Glutamatergic neuron (in vitro differentiated cells): ENCODE measurements at places on chromosomes 1 and 21. TPM values are rescaled to one million over a fixed set of nuclear protein-coding genes. Genes with fewer than 3 reads are reported as not detected.
A peak's percentile ranks its signal among the peaks of the same experiment; 100 is the strongest.

DNA sequence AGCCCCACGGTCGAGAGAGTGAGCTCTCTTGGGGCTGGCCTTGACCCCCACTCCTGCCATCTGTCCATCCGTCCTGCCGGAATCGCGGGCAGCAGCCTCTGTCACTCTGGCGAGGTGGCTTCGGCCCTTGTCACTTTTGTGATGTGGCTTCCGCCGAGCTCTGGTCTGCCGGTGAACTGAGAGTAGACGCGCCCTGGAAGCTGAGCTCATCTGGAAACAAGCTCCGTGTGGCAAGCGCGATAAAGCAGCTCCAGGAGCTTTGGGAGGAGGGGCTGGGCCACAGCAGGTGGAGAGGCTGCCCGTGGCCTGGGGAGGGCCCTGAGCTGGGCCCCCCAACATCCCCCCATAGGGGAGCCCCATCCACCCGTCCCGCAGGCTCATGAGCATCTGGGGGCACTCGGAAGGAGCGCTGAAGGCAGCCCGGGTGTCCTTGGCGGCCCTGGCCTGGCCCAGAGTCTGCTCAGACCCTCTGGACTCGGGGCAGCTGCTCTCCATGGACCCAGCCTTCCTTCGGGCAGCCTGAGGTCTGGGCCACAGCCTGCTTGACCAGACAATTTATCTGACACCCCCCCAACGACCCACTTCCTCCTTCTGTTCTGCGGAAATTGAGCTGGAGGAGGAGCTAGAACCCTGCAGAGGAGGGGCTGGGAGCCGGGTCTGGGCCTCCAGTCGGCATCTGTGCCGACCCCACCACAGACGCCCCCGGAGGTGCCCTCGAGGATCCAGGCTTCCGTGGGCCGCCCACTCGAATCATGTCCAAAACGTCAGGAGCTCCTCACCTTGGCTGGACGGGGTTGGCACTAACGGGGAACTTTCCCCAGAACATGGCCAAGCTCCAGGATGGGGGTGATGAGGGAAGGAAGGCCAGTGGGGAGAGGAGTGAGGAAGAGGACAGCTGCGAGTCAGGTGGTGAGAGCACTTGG lies 59.1 kb downstream of the SLC19A1 start:
- no peak for DNase-seq
- H3K4me3 ChIP-seq = no peak overlapping the region
- peaks cover 6% of the 10 kb centered on the region for H3K36me3 ChIP-seq
- H3K27me3 ChIP-seq = peaks cover 14% of the 10 kb centered on the region

The JAK1 gene
- total RNA-seq = 16.9 TPM

- peaks cover under 1% of the 10 kb centered on the region for H3K4me1 ChIP-seq
- no peaks in the 10 kb centered on the region for H3K27me3 ChIP-seq
- H3K27ac ChIP-seq = no peak overlapping the region
Measured at GRCh38 chr1:69252696-69253095, 315.0 kb upstream of the LRRC7 start.

The HAO2 gene
- total RNA-seq = not detected

DNA sequence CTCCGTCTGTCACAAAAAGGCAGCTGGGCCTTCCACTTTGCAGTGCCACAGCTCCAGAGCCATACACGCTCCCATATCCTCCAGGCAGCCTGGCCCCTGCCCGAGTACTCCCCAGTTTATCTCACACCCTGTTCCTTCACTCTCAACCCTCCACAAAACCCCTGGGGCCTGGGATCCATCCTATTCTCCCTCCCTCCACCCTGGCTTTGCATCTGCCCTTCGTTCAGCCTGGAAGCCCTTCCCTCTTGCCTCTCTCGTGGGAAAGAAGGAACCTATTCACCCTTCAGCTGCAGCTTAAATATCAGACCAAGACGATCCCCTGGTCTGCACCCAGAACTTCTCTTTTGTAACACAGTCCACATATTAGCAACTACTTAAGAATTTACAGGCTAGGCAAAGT lies 56.7 kb downstream of the CAMK2N1 start:
- no peak for DNase-seq
- H3K36me3 ChIP-seq = peaks cover 8% of the 10 kb centered on the region
- peak overlapping the region; percentile 29 for H3K27ac ChIP-seq
- H3K4me1 ChIP-seq = peaks cover 18% of the 10 kb centered on the region
- H3K27me3 ChIP-seq = peaks cover 10% of the 10 kb centered on the region
- peak overlapping the region; percentile 52 for H3K4me3 ChIP-seq

DNA sequence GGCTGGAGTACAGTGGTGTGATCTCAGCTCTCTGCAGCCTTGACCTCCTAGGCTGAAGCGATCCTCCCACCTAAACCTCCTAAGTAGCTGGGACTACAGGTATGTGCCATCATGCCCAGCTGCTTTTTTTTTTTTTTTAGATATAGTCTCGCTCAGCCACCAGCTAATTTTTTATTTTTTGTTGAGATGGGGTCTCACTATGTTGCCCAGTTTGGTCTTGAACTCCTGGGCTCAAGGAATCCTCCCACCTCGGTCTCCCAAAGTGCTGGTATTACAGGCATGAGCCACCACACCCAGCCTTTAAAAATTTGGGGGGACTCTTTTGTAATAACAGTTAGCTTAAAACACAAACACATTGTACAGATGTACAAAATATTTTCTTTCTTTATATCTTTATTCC lies 1.7 kb upstream of the SNX27 start:
- DNase-seq = no peak
- H3K27ac ChIP-seq = no peak overlapping the region
- peaks cover 11% of the 10 kb centered on the region for H3K27me3 ChIP-seq
- no peaks in the 10 kb centered on the region for H3K36me3 ChIP-seq

DNA sequence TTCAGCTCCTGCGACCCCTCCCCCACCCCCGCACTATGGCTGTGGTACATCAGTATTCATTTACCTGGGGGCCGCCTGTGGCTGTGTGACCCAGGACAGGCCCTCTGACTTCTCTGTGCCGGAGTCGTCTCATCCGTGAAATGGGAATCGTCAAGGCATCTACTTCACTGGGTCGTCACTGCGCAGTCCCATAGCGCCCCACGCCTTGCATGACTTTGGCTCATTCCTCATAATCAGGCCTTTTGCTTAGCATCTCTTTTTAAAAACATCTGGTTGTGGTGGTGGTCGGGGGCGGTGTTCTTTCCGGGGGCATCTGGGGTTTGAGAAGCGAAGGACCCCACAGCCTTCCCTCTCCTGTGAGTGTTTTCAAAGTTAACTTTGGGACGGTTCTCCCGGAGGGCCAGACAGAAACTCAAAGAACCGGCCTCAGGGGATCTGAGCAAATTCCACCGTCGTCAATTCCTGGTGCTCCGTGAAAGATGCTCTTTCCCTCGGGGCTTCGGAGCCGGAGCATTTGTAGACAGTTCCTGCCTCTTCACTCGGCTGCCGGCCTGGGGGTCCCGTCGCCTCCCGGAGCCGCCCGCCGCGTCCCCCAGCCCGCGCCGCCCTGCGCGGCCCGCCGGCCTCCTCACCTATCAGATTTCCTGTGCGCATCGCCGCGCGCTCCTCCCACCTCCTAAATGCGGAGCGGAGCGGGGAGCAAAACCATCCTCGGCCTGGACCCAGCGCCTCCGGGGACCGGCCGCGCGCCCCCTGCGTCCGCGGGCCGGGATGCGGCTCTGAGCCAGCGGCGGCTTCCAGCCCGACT lies at the start of gene B3GALT5:
Gene B3GALT5 (plus strand): TSS at position 708 of the 808 bp plus-strand sequence. CDS start 47,620 bp downstream, outside the sequence.
- no peaks in the 10 kb centered on the region for H3K36me3 ChIP-seq
- no peak within 1 kb of the TSS for H3K27ac ChIP-seq
- peak; percentile 71 for DNase-seq
- H3K4me1 ChIP-seq = peaks cover 3% of the 10 kb centered on the region
- H3K4me3 ChIP-seq = peak within 1 kb of the TSS; percentile 88

The LCE1C gene
- total RNA-seq = not detected

DNA sequence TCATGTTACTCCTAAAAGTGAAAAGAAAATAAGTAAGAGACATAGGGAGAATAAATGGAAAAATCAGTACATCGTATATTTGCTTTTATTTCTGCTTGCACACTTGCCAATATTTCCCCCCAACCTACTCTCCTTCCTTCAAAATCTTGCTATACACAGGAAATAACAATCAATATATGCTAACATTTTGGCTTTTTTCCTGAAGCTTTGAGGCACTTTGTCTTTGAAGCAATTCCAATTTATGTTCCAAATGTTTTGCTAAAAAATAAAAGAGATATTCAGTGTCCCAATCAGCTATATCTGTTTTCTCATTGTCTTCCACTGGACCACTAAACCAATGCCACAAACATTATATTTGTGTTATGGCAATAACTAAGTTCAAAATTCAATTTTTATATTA lies 184.0 kb upstream of the NEGR1 start:
- H3K4me1 ChIP-seq = no peaks in the 10 kb centered on the region
- H3K4me3 ChIP-seq = no peak overlapping the region
- no peaks in the 10 kb centered on the region for H3K36me3 ChIP-seq
- H3K27me3 ChIP-seq = peaks cover under 1% of the 10 kb centered on the region
- no peak overlapping the region for H3K27ac ChIP-seq

- no peak overlapping the region for H3K4me3 ChIP-seq
- H3K4me1 ChIP-seq = no peaks in the 10 kb centered on the region
- no peaks in the 10 kb centered on the region for H3K36me3 ChIP-seq
- H3K27ac ChIP-seq = no peak overlapping the region
Measured at GRCh38 chr1:167833904-167834303, 80.0 kb downstream of the ADCY10 start.

DNA sequence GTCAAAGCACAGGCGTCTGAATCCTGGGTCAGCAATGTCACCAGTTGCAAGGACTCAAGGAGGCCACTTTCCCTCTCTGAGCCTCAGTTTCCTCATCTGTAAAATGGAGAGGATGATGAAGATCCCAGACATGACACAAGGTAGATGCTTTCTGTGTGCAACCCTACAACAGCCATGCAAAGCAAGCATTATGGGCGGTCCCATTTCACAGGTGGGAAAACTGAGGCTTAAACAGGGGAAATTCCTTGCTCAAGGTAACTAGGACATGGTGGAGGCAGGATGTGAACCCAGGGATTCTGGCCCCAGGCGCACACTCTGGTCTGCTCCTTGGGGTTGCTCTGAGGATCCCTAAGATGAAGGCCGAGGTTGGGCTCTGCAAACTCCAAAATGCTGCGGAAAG lies 311.0 kb downstream of the PTPRU start:
- no peak overlapping the region for H3K27ac ChIP-seq
- DNase-seq = no peak
- H3K4me3 ChIP-seq = no peak overlapping the region
- H3K36me3 ChIP-seq = no peaks in the 10 kb centered on the region
- H3K4me1 ChIP-seq = peaks cover 10% of the 10 kb centered on the region
- H3K27me3 ChIP-seq = no peaks in the 10 kb centered on the region

The NUDT4B gene
- not detected for total RNA-seq

DNA sequence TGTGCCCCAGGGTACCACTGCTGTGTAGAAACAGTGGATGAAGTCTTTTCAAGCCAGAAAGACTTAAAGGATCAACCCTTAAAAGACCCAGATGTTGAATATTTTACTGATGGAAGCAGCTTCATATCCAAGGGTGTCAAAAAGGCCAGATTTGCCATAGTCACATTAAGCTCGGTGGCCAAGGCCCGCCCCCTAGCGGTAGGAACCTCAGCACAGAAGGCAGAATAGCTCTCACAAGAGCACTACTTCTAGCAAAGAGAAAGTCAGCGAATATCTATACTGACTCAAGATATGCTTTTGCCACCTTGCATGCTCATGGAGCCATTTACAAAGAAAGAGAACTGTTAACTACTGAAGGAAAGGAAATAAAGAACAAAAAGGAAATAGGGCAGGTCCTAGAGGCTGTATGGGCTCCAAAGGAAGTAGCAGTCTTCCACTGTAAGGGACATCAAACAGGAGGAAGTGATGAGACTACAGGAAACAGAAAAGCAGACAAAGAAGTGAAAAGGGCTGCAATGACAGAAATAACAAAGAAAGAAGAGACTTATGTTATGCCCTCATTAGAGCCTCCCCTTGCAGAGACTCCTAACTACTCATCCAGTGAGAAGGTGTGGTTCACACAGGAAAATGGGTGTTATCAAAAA lies 90.5 kb downstream of the LIPI start:
- DNase-seq = peak; percentile 88
- no peak overlapping the region for H3K4me3 ChIP-seq
- no peaks in the 10 kb centered on the region for H3K36me3 ChIP-seq
- H3K4me1 ChIP-seq = peaks cover 2% of the 10 kb centered on the region
- H3K27ac ChIP-seq = no peak overlapping the region

DNA sequence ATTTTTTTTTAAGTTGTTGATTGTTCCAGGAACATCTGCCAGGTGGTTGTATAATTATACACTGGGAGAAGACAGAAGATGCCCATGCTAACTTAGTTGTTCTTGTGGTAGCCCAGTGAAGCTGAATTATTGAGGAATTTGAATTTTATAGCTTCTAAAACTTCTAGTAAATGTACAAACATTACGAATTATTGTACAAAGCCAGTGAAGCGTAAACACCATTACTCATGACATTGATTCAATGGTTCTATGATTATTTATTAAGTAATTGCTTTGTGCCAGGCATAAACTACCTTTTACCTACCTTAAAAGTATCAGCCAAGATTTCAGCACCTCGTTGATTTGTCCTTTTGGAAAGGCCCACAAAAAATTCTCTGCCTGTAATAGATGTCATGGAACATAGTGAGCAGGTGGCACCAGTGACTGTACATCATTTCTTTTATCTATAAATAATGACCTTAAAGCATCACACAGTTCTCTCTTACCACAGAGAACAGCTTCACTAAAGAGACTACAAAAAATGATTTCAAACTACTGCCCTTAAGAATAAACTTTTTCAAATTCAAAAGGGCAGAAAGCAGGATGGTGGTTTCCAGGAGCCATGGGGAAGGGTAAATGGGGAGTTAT lies 74.9 kb upstream of the BCL10 start:
- peaks cover 6% of the 10 kb centered on the region for H3K4me1 ChIP-seq
- H3K36me3 ChIP-seq = no peaks in the 10 kb centered on the region
- no peak overlapping the region for H3K4me3 ChIP-seq
- H3K27me3 ChIP-seq = no peaks in the 10 kb centered on the region

GRCh38 chr1:205538235-205538840 lies 33.9 kb downstream of the CDK18 start:
- DNase-seq = no peak
- no peak overlapping the region for H3K4me3 ChIP-seq
- no peaks in the 10 kb centered on the region for H3K36me3 ChIP-seq
- H3K4me1 ChIP-seq = no peaks in the 10 kb centered on the region
- no peak overlapping the region for H3K27ac ChIP-seq
- peaks cover 4% of the 10 kb centered on the region for H3K27me3 ChIP-seq

The TMEM81 gene
- total RNA-seq = 9.3 TPM

DNA sequence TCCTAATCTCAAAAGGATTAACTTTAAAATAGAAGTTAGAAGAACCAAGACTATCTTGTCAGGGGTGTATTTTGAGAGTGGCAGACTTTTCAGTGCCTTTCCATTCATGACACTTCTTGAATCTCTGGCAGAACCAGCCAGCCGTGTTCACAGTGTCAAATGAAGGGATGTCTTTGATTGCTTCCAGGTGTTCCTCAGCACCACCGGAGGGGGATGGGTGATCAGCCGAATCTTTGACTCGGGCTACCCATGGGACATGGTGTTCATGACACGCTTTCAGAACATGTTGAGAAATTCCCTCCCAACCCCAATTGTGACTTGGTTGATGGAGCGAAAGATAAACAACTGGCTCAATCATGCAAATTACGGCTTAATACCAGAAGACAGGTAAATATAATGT lies 32.3 kb downstream of the FMO1 start:
- no peaks in the 10 kb centered on the region for H3K4me1 ChIP-seq
- no peak overlapping the region for H3K4me3 ChIP-seq
- DNase-seq = no peak

GRCh38 chr1:36420409-36420808 lies 22.7 kb upstream of the LSM10 start:
- H3K4me1 ChIP-seq = peaks cover 3% of the 10 kb centered on the region
- no peak overlapping the region for H3K27ac ChIP-seq
- no peaks in the 10 kb centered on the region for H3K36me3 ChIP-seq
- H3K4me3 ChIP-seq = no peak overlapping the region
- DNase-seq = no peak
